ENCODE measurements at places on chromosomes 16 and 17. TPM values are rescaled to one million over a fixed set of nuclear protein-coding genes. Genes with fewer than 3 reads are reported as not detected.
A peak's percentile ranks its signal among the peaks of the same experiment; 100 is the strongest.

Gene G6PC1
- total RNA-seq = 0.10 TPM

DNA sequence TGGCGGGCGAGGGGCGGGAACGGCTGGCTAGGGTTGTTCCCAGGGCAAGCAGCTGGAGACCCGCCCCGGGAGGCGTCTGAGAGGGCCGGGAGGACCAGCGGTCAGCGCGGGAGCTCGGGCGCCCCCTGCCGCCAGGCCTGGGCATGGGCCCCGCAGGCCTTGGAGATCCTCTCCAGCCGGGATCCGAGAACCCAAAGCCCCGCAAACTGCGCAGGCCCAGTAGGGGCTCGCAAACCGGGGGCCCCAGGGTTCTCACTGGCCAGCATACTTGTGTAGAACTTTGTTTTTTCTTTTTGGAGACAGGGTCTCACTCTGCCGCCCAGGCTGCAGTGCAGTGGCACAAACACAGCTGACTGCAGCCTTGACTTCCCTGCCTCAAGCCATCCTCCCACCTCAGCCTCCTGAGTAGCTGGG, 20.8 kb upstream of the ZNF423 start:
- no peaks in the 10 kb centered on the region for H3K36me3 ChIP-seq
- DNase-seq = no peak
- H3K4me1 ChIP-seq = no peaks in the 10 kb centered on the region
- no peaks in the 10 kb centered on the region for H3K27me3 ChIP-seq

Gene SLC6A2
- not detected for total RNA-seq

Gene LRRC46
- 0.76 TPM for total RNA-seq

Gene NKD1
- total RNA-seq = 11.4 TPM

DNA sequence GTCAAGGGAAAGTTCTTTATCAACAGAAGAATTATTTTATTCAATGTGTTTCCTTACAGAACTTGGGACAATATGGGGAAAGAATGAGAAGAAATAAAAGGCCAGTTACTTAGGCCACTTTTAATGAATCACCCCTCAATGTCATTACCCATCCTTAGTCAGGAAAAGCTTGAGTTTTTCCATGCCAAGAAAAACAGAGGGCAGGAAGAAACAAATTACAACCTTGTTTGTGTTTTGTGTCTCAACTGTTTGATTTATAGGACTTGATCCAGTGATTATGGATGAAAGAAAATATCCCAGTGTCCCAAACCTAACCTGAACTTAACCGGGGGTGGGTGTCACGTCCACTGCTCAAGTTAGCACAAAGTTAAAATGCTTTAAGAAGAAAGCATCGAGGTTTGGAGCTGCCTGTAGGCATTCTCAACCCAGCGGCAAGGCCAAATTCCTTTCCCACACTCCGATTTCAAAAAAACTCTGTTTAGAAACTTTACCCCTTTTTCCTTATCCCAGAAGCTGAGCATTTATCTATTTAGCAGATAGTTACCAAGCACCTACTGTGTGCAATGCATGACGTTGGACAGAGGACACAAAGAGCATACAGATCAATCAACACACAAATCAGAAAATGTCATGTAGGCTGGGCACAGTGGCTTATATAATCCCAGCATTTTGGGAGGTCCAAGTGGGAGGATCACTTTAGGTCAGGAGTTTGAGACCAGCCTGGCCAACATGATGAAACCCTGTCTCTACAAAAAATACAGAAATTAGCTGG, 14.0 kb upstream of the CYB5B start:
- H3K36me3 ChIP-seq = no peaks in the 10 kb centered on the region
- H3K4me1 ChIP-seq = peaks cover 95% of the 10 kb centered on the region
- H3K27me3 ChIP-seq = no peaks in the 10 kb centered on the region
- peak; percentile 83 for DNase-seq
- H3K4me3 ChIP-seq = peak overlapping the region; percentile 20
- peak overlapping the region; percentile 99 for H3K27ac ChIP-seq

DNA sequence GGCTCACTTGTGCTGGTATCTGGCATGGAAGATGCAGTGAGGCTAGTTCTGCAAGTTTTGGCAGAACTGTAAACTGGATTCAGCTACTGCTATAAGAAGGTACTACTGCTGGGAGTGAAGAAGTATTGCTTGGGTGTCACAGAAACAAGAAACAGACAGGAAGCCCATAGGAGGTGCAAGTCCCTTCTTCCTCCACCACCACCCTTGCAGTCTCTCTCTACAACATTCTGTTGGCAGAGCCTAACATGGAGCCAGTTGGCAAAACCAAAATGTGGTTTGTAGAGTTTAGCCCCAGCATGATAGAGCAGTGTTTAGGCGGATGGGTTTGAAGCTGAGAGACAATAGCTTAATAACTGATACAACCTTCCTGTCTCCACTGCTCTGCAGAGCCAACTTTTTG, 72.6 kb downstream of the NLK start:
- H3K27me3 ChIP-seq = no peaks in the 10 kb centered on the region
- H3K27ac ChIP-seq = no peak overlapping the region
- no peaks in the 10 kb centered on the region for H3K36me3 ChIP-seq
